ENCODE measurements at places on chromosomes 12 and 14.

DNA sequence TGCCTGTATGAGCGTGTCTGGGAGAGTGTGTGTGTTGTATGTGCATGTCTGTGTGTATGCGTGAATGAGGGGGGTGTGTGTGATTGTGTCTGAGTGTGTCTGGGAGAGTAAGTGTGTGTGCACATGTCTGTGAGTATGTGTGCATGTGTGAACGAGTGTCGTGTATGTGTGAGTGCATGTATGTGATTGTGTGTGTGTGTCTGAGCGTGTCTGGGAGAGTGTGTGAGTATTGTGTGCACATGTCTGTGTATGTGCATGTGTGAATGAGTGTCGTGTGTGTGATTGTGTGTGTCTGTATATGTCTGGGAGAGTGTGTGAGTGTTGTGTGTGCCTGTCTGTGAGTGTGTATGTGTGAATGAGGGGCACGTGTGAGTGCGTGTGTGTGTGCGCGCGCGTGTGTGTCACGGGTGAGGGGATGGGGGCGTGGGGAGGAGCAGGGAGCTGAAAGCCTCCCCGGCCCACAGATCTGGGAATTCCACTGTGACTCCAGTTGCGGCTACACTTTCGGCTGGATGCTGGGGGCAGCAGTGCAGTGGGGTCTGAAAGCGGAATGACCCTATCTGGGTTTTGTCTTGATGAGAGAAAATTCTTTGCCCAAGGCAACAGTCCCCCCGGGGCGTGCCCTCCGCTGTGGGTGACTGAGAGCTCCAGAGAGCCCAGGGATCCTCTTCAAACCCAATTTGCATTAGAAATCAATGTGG lies 138.1 kb upstream of the MED13L start:
- DNase-seq: no peak

DNA sequence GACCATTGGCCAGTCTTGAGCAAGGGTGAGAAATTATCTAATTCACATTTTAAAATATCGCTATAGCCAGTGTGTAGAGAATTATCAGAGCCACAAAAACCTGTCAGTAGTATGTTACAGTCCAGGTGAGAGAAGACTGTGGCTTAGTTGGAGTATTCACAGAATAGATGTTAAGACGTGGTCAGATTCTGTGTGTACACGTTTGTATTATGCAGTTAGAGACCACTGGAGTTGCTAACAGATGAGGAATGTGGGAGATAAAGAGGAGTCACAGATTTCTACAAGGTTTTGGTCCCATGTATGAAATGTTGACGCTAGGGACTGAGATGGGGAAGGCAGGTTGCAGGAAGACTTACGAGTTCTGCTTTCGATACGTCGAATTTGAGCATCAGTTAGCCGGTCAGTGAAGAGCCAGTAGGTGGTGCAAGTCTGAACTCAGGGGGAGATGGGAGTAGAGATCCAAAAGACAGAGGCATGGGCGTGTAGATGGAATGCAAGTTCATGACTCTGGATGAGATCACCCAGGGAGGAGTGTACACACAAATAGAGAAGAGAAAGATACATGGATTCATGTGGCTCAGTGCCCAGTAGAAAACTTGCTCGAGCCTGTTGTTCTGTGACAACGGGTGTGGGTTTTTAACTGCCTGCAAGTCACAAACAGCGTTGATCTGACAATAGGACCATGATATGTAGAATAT lies 114.8 kb upstream of the FLRT2 start:
- no peak for DNase-seq

DNA sequence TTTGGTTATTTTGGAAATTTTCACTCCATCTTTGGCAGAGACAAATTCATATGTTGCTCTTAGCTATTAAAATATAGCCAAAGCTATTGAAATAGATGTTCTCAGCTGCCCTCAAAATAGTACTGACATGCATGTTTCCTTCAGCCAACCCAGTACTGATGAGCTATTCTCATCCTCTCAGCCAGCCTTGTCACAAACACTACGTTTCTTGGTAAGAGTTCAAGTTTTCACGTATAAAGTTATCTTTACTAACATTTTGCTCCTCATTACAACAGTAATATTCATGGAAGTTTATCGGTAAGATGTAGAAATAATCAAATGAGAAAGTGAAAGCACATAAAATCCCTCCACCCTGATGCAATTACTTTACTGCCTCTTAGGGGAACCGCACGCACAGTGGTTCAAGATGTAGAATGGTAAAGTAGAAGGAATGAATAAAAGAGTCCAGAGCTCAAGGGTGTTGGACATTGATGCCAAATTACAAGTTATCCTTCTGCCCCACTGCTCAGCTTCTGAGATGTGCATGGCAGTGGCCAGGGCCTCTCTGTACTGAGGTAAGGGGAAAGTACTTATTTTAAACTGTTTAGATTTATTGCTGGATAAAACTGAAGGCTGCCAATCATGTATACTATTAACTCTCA lies 20.7 kb downstream of the GCH1 start:
- DNase-seq: no peak

DNA sequence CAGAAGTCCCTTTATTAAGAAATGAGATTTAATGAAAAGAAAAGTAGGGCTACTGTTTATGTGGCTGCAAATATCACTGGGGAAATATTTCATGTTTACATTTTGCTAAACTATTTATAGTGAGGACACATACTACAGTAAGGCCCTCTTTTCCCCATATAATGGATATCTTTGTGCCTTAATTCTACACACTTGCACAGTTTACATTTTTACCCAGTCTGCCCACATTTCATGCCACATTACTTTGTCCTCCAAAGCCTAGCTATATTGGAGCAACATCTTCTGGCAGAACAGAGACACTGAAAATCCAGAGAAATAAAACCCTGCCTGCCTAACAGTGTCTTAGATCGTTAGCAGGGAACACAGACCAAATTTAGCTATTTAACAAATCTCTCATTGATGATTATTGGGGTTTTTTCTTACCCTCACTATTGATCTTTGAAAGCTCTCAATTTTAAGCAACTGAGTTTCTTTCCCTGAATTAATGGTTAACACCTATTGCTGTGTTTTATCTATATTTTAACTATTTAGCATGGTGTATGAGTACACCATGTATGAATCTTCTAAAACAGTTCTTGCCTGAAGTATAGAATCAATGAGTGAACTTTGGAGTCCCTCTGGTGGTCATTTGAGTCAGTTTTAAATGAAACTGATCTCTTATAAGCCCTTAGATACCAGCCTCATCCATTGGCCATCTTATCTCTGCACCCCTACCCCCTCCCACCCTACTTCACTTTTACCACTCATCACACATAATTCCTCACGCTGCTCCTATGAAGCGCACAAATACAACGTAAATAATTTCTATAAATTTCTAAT lies 170.2 kb downstream of the BCAT1 start:
- DNase-seq: no peak

GRCh38 chr12:59142183-59142790 lies 222.0 kb upstream of the LRIG3 start:
- no peak for DNase-seq

GRCh38 chr12:100800723-100801122 lies 6.1 kb downstream of the ANO4 start:
- DNase-seq: no peak

GRCh38 chr14:80973931-80974641 lies 18.7 kb downstream of the TSHR start:
- no peak for DNase-seq

- no peak for DNase-seq
Measured at GRCh38 chr14:51963286-51963685, 26.1 kb upstream of the RTRAF start.

DNA sequence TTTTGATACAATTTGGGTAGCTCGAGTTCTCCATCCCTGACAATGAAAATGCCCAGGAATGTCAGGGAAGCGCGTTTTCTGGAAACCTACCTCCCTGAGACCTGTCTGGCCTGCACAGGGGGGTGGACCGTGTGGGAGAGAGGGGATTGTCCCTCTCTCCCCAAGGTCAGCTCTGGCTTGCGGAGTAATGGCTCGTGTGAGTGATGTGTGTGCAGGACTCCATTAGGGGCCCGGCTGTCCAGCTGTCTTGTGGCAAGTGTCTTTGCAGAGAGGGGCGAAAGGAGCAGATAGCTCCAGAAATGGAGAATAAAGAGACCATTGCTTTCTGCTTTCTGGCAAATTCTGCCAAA lies 215.3 kb downstream of the CHST11 start:
- DNase-seq: no peak

DNA sequence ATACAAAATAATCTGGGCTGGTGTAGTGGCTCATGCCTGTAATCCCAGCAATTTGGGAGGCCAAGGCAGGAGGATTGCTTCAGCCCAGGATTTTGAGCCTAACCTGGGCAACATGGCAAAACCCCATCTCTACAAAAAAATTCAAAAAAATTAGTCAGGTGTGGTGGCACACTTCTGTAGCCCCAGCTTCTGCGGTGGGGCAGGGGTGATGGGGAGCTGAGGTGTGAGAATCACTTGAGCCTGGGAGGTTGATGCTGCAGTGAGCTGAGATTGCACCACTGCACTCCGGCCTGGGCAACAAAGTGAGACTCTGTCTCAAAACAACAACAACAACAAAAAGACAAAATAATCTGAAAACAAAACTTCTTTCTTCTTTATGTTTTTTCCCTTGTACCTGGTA lies 66.0 kb downstream of the TC2N start:
- DNase-seq: no peak

GRCh38 chr14:97408503-97408902 lies 611.3 kb downstream of the VRK1 start:
- no peak for DNase-seq

DNA sequence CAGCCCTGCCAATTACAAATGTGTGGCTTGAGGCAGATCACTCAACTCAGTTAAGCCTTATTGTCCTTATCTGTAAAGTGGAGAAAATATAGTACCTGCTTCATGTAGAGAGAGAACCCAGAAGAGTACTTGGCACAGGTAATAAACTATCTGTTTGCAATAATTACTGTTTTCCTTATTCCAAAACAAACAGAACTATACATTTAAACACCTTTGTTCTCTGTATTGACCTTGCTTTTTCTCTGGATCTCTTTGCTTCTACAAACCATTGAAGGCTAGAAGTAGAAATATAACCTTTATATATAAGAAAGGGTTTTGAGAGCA lies 70.8 kb upstream of the SRSF5 start:
- no peak for DNase-seq

DNA sequence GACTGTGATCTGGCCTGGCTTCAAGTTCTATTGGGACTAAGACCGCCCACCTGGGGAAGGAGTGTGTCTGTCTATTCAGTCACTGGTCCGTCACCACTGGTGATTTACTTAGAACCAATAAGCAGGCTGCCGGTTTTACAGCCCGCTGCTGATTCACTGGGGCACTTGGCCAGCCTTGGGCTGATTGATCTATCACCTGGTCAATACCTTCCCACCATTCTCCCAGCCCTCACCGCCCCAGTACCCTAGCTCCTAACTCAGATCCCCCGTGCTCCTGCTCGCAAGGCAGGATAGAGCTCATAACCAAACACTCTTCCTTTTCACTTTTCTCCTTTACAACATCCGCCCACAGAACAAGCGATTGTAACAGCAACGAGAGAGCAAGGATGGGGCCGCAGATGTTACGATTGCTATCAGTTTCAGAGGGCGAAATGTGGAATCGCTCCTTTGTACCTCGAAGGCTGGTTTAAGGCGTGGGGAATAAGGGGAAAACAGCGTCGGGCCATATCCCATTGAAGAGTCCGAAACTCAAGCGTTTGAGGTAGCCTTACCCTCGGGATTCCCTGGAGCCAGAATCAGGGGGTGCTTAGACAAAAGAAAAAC lies 672 bp downstream of the RDH11 start:
- peak; percentile 95 for DNase-seq

DNA sequence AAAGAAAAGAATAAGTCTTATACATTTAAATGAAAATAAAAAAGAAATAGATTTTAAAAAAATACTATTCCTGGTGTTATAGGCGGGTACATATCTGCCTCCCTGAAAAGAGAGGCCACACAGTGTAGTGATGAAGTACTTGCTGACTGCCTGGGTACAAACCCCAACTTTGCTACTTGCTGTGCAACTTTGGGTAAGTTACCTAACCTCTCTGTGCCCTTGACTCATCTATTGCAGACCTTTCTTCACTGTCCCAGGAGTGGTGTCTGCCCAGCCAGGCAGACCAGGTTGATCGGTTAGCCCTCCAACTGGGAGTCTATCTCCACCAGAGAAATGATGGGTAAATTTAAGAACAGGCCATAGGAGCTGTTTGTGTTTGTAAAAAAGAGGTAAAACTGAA lies 82.0 kb downstream of the SLC24A4 start:
- no peak for DNase-seq
